Nephron progenitor cell (in vitro differentiated cells): ENCODE measurements at places on chromosomes 2 and 18.

DNA sequence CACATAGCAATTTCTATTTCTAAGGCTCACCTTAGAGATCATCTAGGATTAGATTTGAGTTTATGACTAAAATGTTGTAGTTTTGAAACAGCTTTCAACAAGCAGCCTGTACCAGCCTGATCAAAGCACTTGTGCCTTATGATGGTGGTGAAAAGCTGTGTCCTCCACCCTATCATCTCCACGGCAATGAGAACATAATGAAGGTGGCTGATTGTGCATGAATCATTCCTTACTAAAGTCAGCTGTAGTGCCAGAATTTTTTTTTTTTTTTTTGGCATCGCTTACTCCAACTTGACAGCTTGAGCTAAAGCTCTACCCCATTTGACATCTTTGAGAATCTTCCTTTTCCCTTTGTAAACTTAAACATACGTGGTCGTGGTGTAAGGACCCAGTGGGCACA is 86.0 kb downstream of the DCC start:
- DNase-seq = no peak

- DNase-seq = no peak
Measured at GRCh38 chr2:42809131-42809818, 16.9 kb upstream of the HAAO start.

DNA sequence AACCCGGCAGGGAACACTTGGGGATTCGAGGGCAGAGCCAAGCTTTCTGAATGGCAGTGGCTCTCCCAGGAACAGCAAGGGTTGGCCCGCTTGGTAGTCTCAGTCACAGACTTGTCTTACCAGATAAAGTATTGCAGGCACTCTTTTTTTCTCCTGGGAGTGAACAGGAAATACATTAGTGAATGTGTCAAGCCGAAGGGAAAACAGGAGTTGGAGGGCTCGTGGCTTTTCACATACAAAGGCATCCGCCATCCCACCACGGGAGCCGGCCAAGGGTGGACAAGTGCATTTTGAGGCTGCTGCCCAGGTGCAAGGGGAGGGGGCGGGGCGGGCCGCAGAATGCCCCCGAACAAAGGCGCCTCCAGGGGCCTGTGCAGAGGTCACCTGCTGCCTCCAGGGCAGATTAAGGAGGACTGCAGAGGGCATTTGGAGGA is 163.3 kb upstream of the SIX3 start:
- peak; percentile 30 for DNase-seq

DNA sequence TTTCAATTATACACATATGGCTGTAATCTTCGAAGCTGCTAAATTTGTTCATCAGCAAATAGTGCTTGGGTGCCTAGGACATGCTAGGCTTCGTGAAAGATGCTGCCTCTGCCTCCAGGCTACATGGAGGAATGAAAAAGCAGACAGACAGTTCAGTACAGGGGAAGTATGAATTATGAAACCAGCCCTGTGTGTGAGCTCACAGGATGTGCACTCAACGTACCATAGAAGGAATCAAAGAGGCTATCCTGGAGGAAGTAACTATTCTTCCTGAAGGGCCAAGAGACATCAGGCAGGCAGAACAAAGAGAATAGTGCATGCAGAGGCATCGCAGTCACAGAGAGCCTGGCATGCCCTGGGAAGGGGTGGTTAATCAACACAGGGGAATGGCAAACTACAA is 61.4 kb downstream of the DYM start:
- DNase-seq = no peak

DNA sequence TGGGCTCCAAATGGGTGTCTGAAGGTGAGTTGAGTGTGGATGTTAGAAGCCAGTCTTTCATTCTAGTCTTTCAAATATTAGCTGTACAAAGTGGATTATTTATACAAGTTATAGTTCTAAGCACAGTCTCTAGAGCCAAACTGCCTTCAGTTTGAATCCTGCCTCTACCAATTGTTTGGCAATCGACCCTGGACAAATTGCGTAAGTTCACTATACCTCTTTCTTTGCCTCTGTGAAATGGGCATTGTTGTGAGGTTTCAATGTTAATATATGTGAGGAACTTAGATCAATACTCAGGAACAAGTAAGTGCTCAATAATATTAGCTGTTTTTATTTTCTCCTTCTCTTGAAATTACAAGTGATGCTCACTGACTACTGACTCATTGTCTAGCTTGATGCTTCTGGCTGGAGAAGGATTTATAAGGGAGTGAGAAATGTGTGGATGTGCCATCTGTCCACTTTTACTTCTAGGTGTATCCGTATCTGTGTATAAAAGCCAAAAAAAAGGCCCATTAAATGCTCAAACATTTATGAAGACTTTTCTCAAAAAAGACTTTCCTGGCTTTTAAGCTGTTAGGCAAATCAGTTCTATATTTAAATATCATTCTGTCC is 48.1 kb upstream of the RAPH1 start:
- no peak for DNase-seq

GRCh38 chr18:58661423-58661822 is 9.8 kb upstream of the MALT1 start:
- DNase-seq = no peak

DNA sequence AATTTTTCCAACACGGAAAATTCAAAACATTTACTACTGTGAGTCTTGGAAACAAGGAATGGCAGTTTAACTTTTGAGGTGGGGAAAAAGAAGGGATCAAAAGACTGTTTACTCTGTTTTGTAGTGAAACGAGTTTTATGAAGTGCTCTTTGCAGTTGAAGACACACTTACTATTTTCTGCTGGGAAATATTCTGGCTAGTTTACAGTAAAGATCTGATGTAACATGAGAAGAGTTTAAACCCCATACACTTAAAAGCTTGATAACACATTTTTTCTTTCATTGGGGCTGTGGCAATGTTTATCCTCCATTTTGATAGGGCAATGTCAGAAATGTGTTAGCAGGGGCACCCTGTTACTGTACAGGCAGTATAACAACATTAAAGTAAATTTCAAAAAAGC is 124.9 kb upstream of the SMAD7 start:
- no peak for DNase-seq
